ENCODE measurements at places on chromosomes 1 and 21.

- no peak for DNase-seq
Observed at GRCh38 chr1:203172184-203173010, 3.2 kb downstream of the MYBPH start.

DNA sequence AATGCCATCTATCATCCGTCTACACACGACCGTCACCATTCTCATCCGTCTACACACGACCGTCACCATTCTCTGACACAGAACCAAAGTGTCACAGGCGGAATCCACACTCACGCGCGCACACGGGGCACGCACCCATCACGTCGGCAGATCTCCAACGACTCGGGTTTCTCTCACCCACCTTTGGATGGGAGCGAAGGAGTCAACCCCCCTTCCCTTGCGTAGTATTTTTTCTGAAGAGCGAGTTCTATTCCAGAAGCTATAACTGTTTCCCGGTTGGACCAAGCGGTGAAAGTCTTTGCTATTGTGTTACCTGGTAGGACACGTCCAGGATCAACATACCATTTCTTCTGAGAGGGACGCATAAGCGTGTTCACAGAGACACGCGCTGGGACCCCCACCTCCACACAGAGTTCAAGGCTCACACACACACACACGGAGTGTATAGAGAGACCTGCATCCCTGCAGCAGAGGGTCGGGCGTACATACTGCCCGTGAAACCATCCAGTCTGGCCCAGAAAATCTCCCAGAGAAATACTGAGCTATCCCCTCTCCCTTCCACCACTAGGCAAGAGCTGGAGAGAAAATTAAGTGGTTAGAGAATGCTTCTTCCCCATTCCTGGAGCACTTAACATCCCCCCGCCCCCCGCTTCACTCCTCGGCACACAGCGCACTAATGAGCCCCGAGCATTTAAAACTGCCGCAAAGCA lies 741 bp downstream of the DUSP10 start:
- DNase-seq: no peak

DNA sequence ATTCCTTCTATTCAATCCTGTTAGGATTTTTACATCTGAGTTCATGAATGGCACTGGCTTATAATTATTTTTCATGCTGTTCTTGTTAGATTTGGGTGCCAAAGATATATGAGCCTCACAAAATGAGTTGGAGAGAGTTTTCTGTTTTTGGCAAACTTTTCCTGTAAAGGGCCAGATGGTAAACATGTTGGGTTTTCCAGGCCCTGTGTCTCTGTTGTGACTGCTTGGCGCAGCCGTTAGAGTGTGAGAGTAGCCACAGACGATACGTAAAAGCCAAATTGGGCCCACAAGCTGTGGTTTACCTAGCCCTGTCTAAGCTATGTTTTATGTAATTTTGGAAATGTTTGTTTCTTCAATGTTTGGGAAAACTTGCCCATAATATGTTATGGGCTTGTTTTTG lies 15.6 kb upstream of the CA6 start:
- DNase-seq: no peak

DNA sequence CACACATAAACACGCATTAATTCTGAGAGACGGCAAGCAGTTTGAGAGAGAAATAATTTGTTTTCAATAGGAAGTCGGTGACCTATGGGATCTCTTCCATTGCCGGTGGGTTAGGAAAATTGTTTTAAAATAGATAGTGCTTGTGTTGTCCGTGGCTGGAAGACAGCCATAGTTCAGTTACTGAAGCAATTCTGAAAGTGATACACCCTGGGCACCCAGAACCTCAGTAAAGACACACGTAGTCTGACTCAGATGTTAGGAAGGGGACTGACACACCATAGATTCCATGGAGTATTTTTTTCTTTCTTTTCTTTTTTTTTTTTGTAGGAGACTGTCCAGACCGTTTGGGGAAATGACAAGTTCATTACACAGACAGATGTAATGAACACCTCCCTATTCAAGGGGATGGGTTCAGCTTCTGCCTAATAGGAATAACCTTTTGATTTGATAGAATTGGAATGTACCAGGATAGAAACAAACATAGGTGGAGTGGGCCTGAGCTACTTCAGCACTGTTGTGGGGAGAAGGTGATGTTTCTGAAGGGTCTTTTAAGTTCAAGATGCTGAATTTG lies 1.6 kb downstream of the C1orf21 start:
- no peak for DNase-seq

- no peak for DNase-seq
Observed at GRCh38 chr1:18748435-18748834, 111.0 kb downstream of the TAS1R2 start.

DNA sequence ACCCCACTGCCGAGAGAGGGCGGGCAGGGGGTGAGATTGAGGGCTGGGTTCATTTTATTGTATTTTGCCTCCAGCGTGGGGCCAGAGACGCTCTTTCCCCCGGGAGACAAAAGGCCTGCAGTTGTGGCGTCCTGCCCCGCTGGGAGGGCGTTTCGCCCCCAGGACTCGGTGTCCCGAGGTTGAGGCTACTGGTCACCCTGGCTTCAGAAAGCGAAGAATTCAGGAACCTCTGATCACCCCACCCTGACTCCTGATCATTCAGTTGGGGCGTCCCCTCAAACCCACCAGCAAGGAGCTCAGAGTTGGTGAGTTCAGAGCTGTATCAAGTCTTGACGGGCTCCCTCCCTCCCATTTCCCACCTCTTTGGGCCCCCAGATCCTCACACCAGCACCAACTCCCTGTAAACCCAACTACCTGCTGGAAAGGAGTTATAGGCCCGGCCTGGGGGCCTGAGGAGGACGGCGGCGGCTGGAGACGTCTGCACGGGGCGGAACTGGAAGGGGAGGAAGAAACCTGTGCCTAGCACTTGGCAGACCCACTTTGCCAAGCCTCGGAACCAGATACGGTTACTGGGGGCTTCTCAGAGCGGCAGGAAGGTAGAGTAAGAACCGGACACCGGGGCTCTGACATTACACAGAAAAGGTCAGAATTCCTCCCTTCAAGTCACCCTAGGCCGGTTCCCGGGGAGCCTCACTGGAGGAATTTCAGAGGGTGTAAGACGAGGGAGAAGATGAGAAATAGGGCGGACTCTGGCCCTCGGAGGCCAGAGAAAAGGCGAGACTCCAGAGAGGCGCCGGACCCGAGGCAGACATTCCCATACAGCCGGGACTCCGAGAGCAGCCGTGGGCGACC lies 761 bp upstream of the PAX7 start:
- no peak for DNase-seq

DNA sequence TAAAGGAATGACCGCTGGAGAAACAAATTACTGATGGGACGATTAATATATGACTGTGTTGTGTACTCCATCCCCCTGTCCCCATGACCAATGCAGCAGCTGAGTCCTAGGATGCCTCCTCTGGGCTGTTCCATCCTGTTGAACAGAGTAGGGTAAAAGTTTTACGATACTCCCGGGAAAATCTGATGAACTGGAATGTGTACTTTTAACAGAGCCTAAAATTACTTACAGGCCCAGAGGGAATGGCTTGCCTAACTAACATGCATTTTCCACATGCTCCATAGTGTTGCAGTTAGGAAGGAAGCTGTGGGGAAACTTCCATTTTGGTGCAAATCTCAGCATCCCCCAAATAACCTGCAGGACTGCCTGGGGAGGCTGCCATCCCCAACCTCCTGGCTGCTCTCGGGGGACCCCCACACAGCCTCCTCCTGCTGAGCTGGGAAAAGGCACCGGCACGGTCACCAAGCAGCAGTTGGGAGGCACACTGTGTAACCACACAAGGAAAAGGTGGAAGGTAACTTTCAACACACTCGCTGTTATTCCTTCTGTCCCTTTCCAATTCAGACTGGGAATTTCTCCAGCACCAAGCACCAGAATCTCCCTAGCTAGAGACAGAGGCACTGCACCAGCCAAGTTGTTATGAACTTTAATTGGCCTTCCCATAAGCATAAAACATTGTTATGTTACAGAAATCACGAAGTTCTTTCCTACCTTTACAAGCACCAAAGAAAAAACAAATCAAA lies 97.2 kb downstream of the BCAR3 start:
- no peak for DNase-seq

- DNase-seq: no peak
Observed at GRCh38 chr21:15539376-15539775, 190.4 kb upstream of the USP25 start.

DNA sequence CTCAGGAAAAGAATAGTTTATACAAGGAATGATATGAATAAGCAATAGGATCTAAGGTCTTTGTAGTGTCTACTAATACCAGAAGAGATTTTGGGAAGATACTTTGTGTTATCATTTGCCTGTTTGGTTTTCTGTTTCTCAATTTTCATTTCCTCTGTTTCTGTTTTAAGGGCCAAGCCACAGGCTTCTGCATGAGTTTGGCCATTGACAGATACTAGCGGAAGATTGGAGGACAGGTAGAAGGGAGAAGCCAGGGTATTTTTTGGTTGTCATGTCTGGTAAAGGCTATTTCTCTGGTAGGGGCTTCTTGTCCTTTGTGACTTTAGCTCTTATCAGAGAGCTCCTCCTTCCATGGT lies 51.4 kb downstream of the HS2ST1 start:
- no peak for DNase-seq

DNA sequence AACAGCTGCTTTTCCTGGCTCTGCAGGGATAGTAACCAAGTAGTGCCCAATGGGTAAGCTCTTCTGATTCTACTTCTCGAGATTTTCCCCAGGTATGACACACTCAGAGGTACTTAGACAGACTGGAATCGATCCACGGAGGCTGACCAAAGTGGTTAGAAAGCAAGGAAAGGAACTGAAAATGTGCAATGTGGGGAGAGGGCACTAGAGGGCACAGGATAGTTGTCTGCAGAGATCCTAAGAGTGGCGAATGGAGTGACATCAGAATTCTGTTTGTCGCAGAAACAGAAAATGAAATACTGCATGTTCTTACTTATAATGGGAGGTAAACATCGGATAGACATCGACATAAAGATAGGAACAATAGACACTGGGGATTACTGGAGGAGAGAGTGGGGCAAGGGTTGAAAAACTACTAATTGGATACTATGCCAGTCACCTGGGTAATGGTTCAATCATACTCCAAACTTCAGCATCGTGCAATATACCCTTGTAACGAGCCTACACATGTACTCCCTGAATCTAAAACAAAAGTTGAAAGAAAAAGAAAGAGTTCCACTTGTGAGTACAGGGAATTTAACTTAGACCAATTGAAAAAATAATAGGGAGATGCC lies 23.3 kb downstream of the CYP2J2 start:
- DNase-seq: no peak

DNA sequence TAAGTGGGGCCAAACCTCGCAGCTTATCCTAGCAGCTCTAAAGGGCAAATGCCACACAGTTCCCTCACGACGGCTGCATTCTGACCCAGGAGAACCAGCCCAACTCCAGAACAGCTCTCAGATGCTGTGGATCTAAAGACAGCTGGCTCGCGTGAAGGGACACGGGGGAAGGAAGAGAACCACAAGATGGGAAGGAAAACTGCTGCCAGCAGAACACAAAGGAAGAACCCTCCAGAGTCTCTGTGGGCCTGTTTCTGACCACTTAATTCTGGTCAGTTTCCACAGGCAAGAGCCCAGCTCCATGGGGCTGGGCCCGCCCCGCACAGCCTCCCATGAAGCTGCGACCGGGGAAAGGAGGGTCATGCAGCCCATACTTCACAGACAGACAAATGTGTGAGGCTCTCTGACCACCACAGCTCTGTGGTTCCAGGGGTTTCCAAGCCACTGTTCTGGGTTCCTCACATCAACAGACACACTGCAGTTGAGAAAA lies 61.1 kb downstream of the SLC45A1 start:
- no peak for DNase-seq

- no peak for DNase-seq
Observed at GRCh38 chr1:211133393-211133835, 534 bp downstream of the KCNH1 start.

GRCh38 chr1:39205102-39205780 lies 746 bp downstream of the MACF1 start:
- DNase-seq: no peak

DNA sequence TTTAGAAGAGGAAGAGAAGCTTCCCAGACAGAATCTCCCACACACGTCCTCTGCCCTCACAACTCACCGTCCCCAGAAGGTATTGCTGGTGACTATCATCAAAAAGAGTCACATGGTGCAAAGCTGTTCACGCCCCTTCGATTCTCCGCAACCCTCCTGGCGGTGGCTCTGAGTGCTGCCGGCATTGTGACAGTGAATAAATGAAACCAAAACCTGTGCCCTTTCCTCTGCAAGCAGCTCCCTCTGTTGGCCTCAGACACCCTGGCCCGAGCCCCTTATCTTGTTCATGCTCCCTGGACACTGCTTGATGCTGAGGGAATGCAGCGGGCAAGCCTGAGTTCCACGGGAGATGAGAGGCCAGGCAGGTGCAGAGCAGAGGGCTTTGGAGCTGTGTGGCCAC lies 510.3 kb downstream of the NPHP4 start:
- DNase-seq: no peak

GRCh38 chr1:203593723-203594122 lies 32.9 kb upstream of the ATP2B4 start:
- DNase-seq: no peak

DNA sequence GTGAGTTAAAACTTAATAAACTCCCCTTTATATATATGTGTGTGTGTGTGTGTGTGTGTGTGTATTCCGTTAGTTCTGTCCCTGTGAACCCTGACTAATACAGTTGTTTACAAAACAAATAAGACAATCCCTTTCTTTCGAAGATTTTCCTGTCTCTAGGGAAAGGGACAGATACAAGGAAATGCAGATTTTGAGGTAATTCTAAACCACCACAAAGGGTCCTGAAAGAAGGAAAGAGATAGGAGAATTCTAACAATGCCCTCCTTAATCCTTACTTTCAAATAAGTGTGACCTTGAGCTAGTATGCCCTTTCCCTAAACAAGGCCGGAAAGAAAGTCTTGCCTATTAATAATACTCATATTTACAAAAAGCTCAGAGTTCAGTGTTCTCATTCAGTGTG lies 164.8 kb upstream of the COL11A1 start:
- no peak for DNase-seq

DNA sequence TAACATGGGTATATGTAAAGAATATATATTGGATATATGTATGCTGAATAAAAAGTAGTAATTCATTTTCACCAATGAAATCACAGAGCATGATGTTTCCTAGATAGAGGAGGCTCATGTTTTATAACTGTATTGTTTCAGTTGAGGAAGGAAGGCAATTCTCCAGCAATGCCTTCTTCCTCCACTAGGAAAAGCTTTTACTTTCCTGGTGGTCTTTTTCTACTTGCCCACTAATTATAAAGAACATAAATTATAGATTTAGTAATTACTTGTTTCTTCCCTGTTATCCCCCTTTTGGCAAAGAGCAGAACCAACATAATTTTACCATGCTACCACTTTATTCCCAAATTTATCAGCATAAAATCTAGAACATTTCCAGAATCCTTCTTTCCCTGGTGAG lies 159.0 kb downstream of the PLA2G4A start:
- DNase-seq: no peak

GRCh38 chr1:16013220-16013907 lies 4.5 kb downstream of the HSPB7 start:
- no peak for DNase-seq

Measured in suprapubic skin (tissue), 4 donors.